SJSA1 (cell line): ENCODE measurements at places on chromosomes 13 and 19. TPM values are rescaled to one million over a fixed set of nuclear protein-coding genes. Genes with fewer than 3 reads are reported as not detected.

DNA sequence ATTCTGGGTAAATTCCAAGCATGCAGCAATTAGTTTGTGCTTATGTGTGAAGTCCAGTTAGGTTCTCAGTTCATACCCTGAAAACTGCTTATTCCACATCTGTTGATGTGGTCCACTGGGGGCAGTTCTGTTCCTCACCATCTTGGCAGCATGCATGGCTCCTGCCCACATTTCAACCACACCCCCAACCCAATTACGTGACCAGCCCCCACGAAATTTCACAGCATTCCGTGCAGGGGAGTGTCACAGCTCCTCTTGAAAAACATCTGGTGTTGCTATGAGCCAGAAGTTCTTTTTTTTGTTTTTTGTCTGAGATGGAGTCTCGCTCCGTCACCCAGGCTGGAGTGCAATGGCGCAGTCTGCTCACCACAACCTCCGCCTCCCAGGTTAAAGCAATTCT lies 9.1 kb upstream of the ERVK3-1 start:
- H3K36me3 ChIP-seq = peaks cover 89% of the 10 kb centered on the region
- no peak overlapping the region for H3K4me3 ChIP-seq
- no peak for DNase-seq
- no peak overlapping the region for H3K27ac ChIP-seq
- H3K27me3 ChIP-seq = no peaks in the 10 kb centered on the region

- H3K27me3 ChIP-seq = no peaks in the 10 kb centered on the region
- no peak overlapping the region for H3K27ac ChIP-seq
- no peaks in the 10 kb centered on the region for H3K4me1 ChIP-seq
- DNase-seq = no peak
- H3K4me3 ChIP-seq = no peak overlapping the region
Observed at GRCh38 chr13:96766306-96766705, 228.0 kb downstream of the OXGR1 start.

DNA sequence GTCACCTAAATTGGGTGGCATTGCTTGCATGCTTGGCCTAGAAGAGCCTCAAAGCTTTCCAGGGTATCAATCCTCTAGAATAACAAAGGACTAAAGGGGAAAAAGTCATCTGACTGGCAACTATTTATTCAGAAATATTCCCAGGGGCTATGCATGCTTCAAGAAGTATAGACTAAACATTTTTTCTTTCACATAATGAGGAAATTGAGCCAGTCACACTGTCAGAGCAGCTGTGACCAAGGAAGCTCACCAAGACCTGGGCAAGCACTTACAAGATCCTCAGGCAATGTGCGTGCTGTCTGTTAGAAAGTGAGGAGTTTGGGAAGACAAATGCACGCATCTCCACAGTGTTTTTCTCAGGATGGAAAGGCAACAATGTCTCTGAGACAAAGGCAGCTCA lies 747.2 kb downstream of the DIAPH3 start:
- H3K4me3 ChIP-seq = no peak overlapping the region
- H3K27ac ChIP-seq = no peak overlapping the region
- H3K36me3 ChIP-seq = no peaks in the 10 kb centered on the region
- no peaks in the 10 kb centered on the region for H3K27me3 ChIP-seq

- no peak for DNase-seq
- H3K27ac ChIP-seq = no peak overlapping the region
- H3K27me3 ChIP-seq = no peaks in the 10 kb centered on the region
- peaks cover 9% of the 10 kb centered on the region for H3K4me1 ChIP-seq
Observed at GRCh38 chr19:54114340-54115108, 933 bp downstream of the TFPT start.

DNA sequence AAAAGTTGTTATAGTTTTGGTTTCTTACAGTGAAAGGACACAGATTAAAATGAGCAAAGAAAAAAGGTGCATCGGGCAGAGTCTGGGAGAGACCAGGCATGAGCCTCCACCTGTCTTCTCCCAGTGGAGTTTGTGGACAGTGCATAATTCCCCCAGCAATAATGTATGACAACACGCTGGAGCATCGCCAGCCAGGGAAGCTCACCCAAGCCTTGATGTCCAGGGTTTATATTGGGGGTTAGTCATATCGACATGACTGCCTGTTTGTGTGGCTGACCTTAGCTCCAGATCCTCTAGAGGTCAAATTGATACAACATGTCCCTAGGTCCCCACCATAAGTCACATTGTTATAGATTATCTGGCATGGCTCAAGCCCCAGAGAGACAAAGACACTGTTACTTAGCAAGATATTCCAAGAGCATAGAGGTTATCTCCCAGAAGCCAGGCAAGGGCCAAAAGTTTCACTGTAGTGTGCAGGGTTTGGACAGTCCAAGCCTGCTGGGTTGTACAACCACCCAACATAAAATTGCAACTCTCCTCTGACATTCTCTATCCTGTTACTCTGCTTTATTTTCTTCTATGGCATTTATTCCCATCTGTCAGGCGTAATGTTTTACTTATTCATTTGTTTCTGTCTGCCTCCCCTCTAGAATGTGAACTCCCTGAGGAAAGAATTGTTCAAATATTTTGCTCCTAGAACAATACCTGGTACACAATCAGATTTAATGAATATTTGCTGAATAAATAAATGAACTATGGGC lies 5.6 kb upstream of the KLK13 start:
- H3K27ac ChIP-seq = no peak overlapping the region
- no peak for DNase-seq

DNA sequence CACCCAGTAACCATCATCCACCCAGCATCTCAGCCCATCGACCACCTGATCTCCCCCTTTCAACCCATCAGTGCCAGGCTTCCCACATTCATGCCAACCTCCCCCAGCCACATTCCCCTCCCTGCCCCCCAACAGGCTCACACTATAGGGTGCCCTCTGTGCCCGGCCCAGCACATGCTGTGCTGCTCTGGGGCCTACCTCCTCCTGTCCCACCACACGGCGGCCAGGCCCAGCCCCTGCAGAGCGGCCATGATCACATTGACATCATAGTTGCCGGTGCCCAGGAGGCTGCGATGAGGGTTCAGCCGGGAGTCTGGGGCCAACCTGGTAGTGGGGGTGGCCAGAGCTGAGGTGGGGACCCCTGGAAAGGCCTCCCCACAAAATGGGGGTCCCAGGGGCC lies 3.6 kb downstream of the JOSD2 start:
- DNase-seq = no peak
- H3K4me3 ChIP-seq = no peak overlapping the region
- no peak overlapping the region for H3K27ac ChIP-seq
- H3K27me3 ChIP-seq = no peaks in the 10 kb centered on the region

DNA sequence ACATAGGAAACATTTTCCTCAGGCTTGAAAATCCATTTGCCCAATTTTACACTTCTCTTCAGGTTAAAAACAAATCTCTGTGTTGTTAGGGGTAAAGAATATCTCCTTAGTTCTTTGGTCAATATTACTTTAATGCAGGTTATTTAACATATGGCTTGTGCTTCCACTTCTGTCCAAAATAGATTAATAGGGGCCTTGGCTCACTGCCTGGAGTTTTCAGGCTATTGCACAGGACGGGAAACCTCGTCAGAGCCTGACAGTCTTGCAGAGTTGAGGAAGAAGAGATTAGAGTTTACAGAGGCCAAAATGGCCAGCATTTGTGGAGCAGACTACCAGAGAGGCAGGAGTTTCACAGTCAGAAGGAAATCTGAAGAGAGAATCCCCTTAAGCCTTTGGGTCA lies 863.9 kb upstream of the GPC6 start:
- no peaks in the 10 kb centered on the region; the same call in 1 of the 2 replicates for H3K27me3 ChIP-seq
- DNase-seq = no peak
- no peak overlapping the region for H3K27ac ChIP-seq
- no peaks in the 10 kb centered on the region for H3K4me1 ChIP-seq
- no peak overlapping the region for H3K4me3 ChIP-seq

DNA sequence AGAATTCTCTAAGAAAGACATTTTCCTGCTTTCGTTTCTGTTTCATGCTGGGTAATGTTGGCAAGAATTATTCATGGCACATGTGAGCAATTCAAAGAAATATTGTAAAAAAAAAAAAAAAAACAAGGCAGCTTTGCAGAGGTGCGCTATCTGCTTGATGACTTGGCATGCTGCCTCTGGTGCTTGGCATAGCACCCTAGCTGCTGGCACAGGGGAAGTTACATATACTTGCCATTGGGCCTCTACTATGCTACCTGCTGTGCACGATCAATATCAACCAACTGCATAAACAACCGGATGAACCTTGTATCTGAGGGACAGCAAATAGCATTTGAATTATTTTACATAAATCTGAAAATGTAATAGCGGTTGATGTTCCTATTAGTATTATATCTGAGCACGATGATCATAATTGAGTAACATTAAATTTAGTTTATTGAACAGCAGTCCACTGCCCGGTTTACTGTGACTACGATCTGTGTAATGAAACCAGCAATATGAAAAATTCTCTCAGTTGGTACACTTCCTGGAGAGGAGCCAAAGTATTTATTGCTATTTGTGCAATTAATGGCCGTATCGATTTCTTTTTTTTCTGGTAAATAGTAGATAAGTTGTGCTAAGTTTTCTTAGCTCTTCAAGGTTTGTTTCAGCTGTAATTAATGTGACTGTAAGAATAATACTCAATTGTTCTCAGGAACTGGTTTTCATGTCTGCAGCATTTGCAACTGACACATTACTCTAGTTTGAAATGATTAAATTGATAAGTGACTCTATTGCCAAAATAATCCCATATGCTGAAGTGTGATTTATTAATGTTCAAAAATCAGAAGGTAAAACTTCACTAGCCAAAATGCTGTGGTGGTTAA lies 717.3 kb downstream of the DACH1 start:
- DNase-seq = no peak
- H3K36me3 ChIP-seq = no peaks in the 10 kb centered on the region
- H3K27ac ChIP-seq = no peak overlapping the region
- H3K4me3 ChIP-seq = no peak overlapping the region
- no peaks in the 10 kb centered on the region for H3K4me1 ChIP-seq

- H3K27ac ChIP-seq = no peak overlapping the region
- H3K4me1 ChIP-seq = peaks cover 38% of the 10 kb centered on the region
- no peak for DNase-seq
- H3K4me3 ChIP-seq = no peak overlapping the region
- H3K36me3 ChIP-seq = no peaks in the 10 kb centered on the region
- peaks cover 71% of the 10 kb centered on the region for H3K27me3 ChIP-seq
Observed at GRCh38 chr19:1744822-1745563, 8.3 kb upstream of the ONECUT3 start.

The MCOLN1 gene
- total RNA-seq = 2.9 and 5.5 TPM in 2 replicates

The CRB3 gene
- not detected in 2 replicates for total RNA-seq

The OR4F17 gene
- not detected in 2 replicates for total RNA-seq

The TMEM86B gene
- total RNA-seq = 0.94 and 1.8 TPM in 2 replicates
